ENCODE measurements at places on chromosomes 7 and 10. TPM values are rescaled to one million over a fixed set of nuclear protein-coding genes. Genes with fewer than 3 reads are reported as not detected.

YAE1 gene
- 34.2 TPM for total RNA-seq

DNA sequence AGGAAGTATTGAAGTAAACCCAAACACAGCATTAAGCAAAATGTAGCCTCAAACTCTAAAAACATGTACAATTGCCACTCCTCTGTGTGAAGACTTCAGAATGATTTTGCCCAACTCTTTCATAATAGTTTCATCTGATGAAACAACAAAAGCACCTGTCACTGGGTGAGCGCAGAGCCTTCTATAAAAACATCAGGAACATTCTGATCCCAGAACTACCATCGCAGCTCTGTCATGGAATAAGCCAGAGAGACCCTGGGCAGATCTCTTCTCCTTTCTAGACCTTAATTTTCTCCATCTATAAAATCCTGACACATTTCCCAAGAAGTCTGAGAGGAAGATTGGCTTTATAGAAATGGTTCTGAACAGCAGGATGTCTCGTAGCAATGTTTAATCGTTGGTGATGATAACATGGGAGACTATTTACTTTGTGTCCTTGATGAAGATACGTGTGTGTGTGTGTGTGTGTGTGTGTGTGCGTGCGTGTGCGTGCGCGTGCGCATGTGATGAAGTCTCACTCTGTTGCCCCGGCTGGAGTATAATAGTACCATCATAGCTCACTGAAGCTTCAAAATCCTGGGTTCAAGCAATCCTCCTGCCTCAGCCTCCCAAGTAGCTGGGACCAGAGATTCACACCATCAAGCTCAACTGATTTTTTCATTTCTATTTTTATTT lies 198.0 kb downstream of the KIAA1217 start:
- no peak overlapping the region for H3K4me3 ChIP-seq
- H3K27ac ChIP-seq: no peak overlapping the region

HYAL4 gene
- not detected for total RNA-seq

GRCh38 chr10:103890194-103890658 lies 27.8 kb downstream of the STN1 start:
- H3K4me3 ChIP-seq: no peak overlapping the region
- peaks cover 16% of the 10 kb centered on the region for H3K4me1 ChIP-seq
- no peaks in the 10 kb centered on the region for H3K27me3 ChIP-seq
- DNase-seq: no peak
- peak overlapping the region; percentile 17 for H3K27ac ChIP-seq

TBXAS1 gene
- 3.2 TPM for total RNA-seq

FOXP2 gene
- not detected for total RNA-seq

NPY4R gene
- not detected for total RNA-seq

Measured in naive thymus-derived CD4-positive, alpha-beta T cell (primary cell).